ENCODE measurements at places on chromosomes 5 and 9.
A peak's percentile ranks its signal among the peaks of the same experiment; 100 is the strongest.

- no peak for DNase-seq
- no peak overlapping the region for H3K4me3 ChIP-seq
- no peaks in the 10 kb centered on the region for H3K4me1 ChIP-seq
- H3K27ac ChIP-seq: no peak overlapping the region
- no peaks in the 10 kb centered on the region for H3K36me3 ChIP-seq
These were observed 19.4 kb downstream of the PLPPR1 start for GRCh38 chr9:101047848-101048397.

DNA sequence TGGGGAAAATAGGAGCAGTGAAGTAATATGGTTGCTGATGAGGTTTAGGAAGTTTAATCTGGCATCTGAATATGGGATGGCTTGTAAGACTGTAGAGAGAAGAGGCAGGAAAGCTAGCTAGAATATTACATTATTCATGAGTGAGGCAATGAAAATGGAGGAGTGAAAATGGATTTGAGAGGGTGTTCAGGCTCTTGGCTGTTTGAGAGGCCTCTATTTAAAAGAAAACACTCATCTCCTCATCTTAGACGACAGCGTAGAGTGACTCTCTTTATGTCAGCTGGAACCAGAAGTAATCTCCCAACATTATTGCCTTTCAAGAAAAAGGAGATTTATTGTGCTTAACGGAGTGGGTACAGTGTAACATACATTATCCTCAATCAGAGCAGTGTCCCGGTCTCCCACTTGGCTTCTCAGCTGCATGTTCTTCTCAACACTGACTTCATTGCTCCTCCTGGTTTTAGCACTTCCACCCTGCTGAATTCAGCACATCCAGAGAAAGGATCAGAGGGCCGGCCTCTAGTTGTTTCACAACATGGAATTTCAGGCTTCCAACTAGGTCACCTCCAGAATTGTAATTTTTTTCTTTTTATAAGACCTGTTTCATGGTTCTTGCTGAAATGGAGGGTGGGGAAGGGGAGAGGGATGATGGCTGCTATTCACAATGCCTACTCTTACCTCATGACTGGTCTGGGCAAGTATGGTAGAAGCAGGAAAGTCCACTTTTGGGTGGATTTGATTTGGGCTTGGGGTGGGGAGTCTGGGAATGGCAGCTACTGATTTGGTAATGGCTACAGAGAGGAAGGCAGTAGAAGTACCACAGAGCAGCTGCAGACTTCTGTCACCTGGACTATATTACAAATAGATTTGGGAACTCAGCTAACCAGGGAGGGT lies 52.9 kb upstream of the KIAA1958 start:
- no peak overlapping the region for H3K27ac ChIP-seq
- no peak overlapping the region for H3K4me3 ChIP-seq
- H3K36me3 ChIP-seq: no peaks in the 10 kb centered on the region
- DNase-seq: no peak
- H3K27me3 ChIP-seq: no peaks in the 10 kb centered on the region

DNA sequence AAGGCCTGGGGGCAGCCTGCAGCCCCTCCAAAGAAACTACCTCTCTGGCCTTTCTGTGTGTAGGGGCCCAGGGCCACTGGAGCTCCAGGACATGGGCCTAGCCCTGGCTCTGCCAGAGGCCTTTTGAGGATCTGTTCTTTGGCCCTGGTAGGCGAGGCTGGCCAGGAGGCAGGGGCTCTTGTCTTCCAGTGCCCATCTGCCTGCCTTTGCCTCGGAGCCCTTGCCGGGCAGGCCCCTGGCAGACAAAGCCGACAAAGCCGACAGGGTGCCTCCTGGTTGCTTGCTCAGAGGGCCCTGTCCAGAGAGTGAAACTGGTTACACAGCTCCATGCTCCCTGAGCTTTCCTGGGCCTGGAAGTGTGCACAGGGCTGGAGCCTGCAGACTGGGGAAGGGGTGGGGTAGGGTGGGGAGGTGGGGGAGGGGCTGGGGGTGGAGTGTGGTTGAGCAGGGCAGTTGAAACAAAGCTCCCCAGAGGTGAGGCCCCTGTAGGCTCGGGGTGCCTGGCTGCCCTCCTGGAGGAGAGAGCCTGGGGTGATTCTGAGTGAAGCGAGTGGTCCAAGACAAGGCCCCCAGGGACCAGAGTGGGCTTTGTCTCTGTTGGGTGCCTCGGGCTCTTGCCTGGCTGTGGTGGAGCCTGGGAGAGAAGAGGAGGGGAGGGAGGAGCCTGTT lies 29.3 kb downstream of the PTPA start:
- peak overlapping the region; percentile 100 for H3K27ac ChIP-seq
- peaks cover 49% of the 10 kb centered on the region for H3K4me1 ChIP-seq
- no peaks in the 10 kb centered on the region for H3K36me3 ChIP-seq
- peak overlapping the region; percentile 53 for H3K4me3 ChIP-seq
- DNase-seq: peak; percentile 62
- H3K27me3 ChIP-seq: no peaks in the 10 kb centered on the region

- H3K4me3 ChIP-seq: no peak overlapping the region
- H3K27me3 ChIP-seq: peaks cover 46% of the 10 kb centered on the region
- no peak overlapping the region for H3K27ac ChIP-seq
These were observed 28.8 kb downstream of the GLT6D1 start for GRCh38 chr9:135610290-135611141.

- no peak overlapping the region for H3K4me3 ChIP-seq
- H3K27me3 ChIP-seq: no peaks in the 10 kb centered on the region
- H3K27ac ChIP-seq: no peak overlapping the region
- no peaks in the 10 kb centered on the region for H3K4me1 ChIP-seq
These were observed 124.8 kb downstream of the NFIB start for GRCh38 chr9:14189146-14189545.

DNA sequence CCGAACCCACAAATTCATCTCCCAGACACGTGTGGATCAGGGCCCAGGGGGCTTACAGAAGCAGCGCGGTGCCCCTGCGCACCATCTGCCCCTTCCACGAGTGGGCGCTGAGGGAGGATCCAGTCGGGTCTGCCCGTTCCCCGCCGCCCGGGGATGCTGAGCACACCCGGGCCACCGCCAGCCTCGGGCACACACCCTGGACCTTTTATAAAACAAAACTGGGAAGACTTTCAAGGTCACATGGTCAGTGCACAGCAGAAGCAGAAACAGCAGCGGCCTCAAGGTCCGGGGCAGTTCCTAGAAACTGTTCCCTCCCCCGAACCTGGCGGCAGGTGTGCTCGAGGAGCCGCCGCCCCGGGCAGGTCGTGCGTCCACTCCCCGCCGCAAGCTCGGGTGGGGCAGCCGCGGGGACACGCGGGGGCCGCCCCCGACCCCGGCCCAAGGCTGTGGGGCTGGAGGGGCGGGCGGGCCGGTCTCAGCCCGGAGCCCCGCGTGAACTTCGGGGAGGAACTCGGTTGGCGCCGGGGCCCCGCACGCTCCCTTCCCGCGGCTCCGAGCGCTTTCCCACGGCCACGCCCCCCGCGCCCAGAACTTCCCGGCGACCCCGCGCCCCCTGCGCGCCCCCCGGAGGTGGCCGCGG lies 633 bp upstream of the PPP1R26 start:
- H3K4me3 ChIP-seq: peak overlapping the region; percentile 62
- H3K27me3 ChIP-seq: no peaks in the 10 kb centered on the region
- DNase-seq: peak; percentile 37
- peaks cover 5% of the 10 kb centered on the region for H3K4me1 ChIP-seq
- H3K27ac ChIP-seq: peak overlapping the region; percentile 69
- no peaks in the 10 kb centered on the region for H3K36me3 ChIP-seq

GRCh38 chr5:35026280-35026840 lies 21.4 kb downstream of the AGXT2 start:
- H3K4me1 ChIP-seq: no peaks in the 10 kb centered on the region
- no peaks in the 10 kb centered on the region for H3K36me3 ChIP-seq
- H3K27ac ChIP-seq: no peak overlapping the region
- H3K27me3 ChIP-seq: no peaks in the 10 kb centered on the region
- DNase-seq: no peak
- H3K4me3 ChIP-seq: no peak overlapping the region

DNA sequence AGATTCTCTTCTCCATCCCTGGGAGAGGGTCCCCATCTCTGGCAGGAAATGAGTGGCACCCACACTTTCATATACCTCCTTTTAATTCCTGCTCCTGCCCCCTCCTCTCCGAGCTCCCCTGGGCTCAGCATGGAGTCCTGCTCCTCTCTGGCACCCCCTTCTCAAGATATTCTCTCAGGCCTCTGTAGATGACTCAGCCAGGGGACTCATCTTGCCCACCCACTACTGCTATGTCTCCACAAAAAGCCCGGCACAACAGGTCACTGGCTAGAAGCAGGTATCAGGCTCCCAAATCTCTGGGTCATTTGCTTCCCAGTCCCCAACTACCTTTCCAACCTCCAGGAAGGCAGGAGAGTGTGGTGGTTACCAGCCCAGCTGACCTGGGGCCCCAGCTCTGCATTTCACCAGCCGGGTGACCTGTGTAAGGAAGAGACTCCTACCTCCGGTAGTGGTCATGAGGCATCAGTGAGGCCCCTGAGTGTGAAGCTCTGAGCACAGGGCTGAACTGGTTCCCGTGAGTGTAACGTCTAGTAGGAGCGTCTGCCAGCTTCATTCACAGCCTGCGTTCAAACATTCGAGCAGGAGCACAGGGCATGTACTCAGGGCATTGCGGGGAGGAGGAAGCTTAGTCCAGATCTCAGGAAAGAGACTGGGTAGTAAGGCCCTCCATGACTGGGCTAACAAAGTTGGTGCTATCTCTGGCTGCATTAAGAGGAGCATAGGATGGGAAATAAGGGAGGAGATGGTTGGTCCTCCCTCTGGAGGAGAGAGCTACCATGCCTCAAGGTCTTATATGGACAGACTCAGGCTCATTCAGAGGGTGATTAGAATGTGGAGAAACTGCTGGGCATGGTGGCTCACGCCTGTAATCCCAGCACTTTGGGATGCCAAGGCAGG lies 63.7 kb downstream of the LMX1B start:
- H3K27ac ChIP-seq: peak overlapping the region; percentile 69
- DNase-seq: no peak
- peak overlapping the region; percentile 12 for H3K4me3 ChIP-seq
- no peaks in the 10 kb centered on the region for H3K36me3 ChIP-seq

DNA sequence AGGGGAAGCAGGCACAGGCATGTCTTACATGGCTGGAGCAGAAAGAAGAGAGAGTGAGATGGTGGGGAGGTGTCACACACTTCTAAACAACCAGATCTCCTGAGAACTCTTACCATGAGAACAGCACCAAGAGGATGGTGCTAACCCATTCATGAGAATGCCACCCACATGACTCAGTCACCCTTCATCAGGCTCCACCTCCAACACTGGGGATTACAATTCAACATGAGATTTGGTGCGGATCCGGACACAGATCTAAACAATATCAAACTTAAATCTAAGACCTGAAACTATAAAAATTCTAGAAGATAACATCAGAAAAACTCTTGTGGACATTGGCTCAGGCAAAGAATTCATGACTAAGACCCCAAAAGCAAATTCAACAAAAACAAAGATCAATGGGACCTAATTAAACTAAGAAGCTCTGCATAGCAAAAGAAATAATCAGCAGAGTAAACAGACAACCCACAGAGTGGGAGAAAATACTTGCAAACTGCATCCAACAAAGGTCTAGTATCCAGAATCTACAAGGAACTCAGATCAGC lies 65.4 kb downstream of the SPATA31C2 start:
- no peaks in the 10 kb centered on the region for H3K36me3 ChIP-seq
- DNase-seq: no peak
- no peaks in the 10 kb centered on the region for H3K4me1 ChIP-seq
- no peak overlapping the region for H3K4me3 ChIP-seq
- H3K27ac ChIP-seq: no peak overlapping the region

- DNase-seq: no peak
- H3K4me3 ChIP-seq: no peak overlapping the region
- H3K4me1 ChIP-seq: no peaks in the 10 kb centered on the region
- no peak overlapping the region for H3K27ac ChIP-seq
These were observed 80.8 kb upstream of the PIK3R1 start for GRCh38 chr5:68134669-68135313.

DNA sequence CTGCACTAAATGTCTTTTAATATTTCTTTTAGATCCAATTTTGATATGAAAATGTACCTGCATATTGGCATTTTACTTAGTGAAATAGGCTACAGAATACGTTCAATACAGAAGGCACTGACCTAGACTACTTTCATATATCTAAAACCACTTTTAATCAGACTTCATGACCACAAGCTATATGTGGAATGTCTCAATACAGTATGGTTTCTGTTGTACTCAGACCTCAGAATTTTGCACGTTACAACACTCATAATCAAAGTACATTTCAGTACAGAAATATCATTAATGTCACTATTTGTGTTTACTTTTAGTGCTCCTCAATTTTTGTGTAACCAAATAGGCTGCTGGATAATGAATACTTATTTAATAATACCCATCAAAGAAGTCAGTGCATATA lies 74.8 kb downstream of the MEF2C start:
- H3K27me3 ChIP-seq: no peaks in the 10 kb centered on the region
- H3K4me1 ChIP-seq: no peaks in the 10 kb centered on the region
- no peak overlapping the region for H3K4me3 ChIP-seq
- H3K27ac ChIP-seq: no peak overlapping the region

GRCh38 chr5:40569546-40570270 lies 110.0 kb upstream of the PTGER4 start:
- no peak overlapping the region for H3K27ac ChIP-seq
- no peak for DNase-seq
- no peak overlapping the region for H3K4me3 ChIP-seq
- no peaks in the 10 kb centered on the region for H3K36me3 ChIP-seq

GRCh38 chr5:50301756-50302155 lies 139.3 kb downstream of the EMB start:
- H3K27me3 ChIP-seq: no peaks in the 10 kb centered on the region
- no peaks in the 10 kb centered on the region for H3K4me1 ChIP-seq
- no peak overlapping the region for H3K27ac ChIP-seq
- DNase-seq: no peak

DNA sequence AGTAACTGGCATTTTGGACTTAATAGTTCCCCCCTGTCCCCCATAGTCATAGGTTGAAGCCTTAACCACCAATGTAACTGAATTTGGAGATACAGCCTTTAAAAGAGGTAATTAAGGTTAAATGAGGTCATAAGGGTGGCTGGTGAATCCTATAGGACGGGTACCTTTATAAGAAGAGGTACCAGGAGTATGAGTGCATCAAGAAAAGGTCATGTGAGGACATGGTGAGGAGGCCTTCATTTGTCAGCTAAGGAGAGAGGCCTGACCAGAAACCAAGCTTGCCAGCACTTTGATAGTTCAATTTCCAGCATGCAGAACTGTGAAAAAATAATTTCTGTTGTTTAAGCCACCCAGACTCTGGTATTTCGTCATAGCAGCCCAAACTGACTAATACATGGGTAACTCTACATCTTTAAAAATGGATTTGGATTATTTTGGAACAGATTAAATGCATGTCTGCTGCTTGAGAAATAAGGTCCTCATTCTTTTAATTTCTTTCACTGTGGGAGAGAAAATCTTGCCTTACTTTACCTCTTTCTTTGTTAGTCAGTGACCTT lies 9.7 kb downstream of the RASA1 start:
- H3K36me3 ChIP-seq: no peaks in the 10 kb centered on the region
- H3K4me3 ChIP-seq: no peak overlapping the region
- no peaks in the 10 kb centered on the region for H3K27me3 ChIP-seq
- DNase-seq: no peak

- no peaks in the 10 kb centered on the region for H3K4me1 ChIP-seq
- no peak overlapping the region for H3K27ac ChIP-seq
- no peaks in the 10 kb centered on the region for H3K27me3 ChIP-seq
- no peak for DNase-seq
- no peaks in the 10 kb centered on the region for H3K36me3 ChIP-seq
These were observed 37.8 kb upstream of the C5orf63 start for GRCh38 chr5:127111112-127111511.
